ENCODE measurements at places on chromosomes 6 and 20. TPM values are rescaled to one million over a fixed set of nuclear protein-coding genes. Genes with fewer than 3 reads are reported as not detected.

The ADGB gene
- total RNA-seq: not detected

The MYB gene
- total RNA-seq: 52.6 TPM

The INSM1 gene
- 0.47 TPM for total RNA-seq

The IRAK1BP1 gene
- total RNA-seq: 4.6 TPM

The SPTLC3 gene
- total RNA-seq: 0.22 TPM

The LRRN4 gene
- not detected for total RNA-seq

The C6orf52 gene
- total RNA-seq: 2.0 TPM

The PNISR gene
- total RNA-seq: 135 TPM

The CST5 gene
- total RNA-seq: not detected

The CRISP3 gene
- total RNA-seq: not detected

The CTAGE9 gene
- not detected for total RNA-seq

The DYNLT1 gene
- total RNA-seq: 122 TPM

The FOXS1 gene
- not detected for total RNA-seq

The TNFRSF21 gene
- 0.29 TPM for total RNA-seq

The VSTM2L gene
- total RNA-seq: 0.15 TPM

The SIGLEC1 gene
- total RNA-seq: not detected

The TNFRSF6B gene
- not detected for total RNA-seq

The SGK2 gene
- not detected for total RNA-seq

The NOX3 gene
- not detected for total RNA-seq

The RWDD2A gene
- total RNA-seq: 1.4 TPM

The SLC44A4 gene
- 0.34 TPM for total RNA-seq

The ZBTB2 gene
- total RNA-seq: 28.0 TPM

The BPIFA1 gene
- total RNA-seq: not detected

The ATF6B gene
- 147 TPM for total RNA-seq

The ZC3H12D gene
- 43.7 TPM for total RNA-seq

The CTCFL gene
- not detected for total RNA-seq

The ZNF334 gene
- total RNA-seq: 1.3 TPM

The CSNK2B gene
- 224 TPM for total RNA-seq

The THBS2 gene
- not detected for total RNA-seq

The TAGAP gene
- 43.7 TPM for total RNA-seq

The STX11 gene
- 27.5 TPM for total RNA-seq

The ARHGAP18 gene
- total RNA-seq: 7.5 TPM

The EDEM2 gene
- 28.3 TPM for total RNA-seq

The ADGRB3 gene
- not detected for total RNA-seq

The BPI gene
- total RNA-seq: not detected

Measured in T-helper 1 cell treated with Interleukin-12 subunit alpha and Interleukin-12 subunit beta and Interleukin-4 antibody, amounts not matched to agents 30 ng/mL and 1 ng/mL, for 36 hours (primary cell).